Activated CD4-positive, alpha-beta T cell treated with anti-CD3 and anti-CD28 coated beads, Interleukin-2, amount 50 U/mL, for 24 hours (primary cell): ENCODE measurements at places on chromosomes 6 and 20.

DNA sequence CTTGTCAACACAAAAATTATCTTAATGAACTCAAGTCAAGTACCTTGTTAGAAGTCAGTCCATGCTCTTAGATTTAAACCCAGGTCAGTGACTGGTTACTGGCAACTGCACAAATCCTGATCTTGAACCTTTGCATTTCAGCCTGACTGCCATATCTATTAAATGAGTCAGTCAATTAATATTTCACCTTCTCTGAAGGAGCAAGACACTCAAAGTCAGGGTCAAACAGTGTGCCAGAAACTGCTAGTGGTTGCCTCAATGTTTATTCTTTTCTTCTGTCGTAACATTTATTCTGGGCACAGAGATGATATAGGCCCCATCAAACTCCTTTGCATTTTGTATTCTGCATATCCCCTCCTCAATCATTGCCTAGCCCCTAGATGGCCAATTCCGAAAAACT is 193.9 kb upstream of the MOCS1 start:
- DNase-seq = no peak

- no peak for DNase-seq
These were observed 528.2 kb upstream of the MARCKS start for GRCh38 chr6:113328886-113329381.

- no peak for DNase-seq
These were observed 44.3 kb downstream of the KIAA1755 start for GRCh38 chr20:38216201-38216600.

GRCh38 chr6:44735630-44735963 is 348.1 kb downstream of the CDC5L start:
- no peak for DNase-seq

DNA sequence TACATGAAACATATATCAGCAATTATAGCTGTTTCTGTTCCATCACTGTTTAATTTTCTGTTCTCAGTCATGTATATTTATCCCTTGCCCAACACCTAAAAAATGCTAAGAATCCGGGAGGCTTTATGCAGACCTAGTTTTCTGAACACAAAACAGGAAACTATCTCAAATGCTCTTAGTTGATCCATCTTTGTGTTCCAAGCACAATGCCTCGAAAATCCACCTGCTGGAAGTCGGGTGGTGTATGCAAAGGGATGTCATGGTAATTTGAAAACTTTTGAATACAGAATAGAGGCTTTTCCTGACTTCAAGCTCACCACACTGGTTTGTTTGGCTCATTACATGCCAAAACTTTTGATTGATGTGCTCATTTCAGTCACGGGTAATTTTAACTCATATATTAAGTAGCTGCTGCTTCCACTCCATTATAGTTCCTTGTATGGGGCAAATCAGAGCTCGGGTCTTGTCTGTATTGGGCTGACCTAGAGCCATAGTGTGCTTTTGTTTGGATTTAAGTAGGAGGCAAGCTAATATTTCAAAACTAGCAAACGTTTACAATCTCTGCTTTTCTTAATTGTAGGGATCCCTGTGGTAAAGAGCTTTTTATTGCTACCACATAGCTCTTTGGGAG is 646.5 kb upstream of the EPHA7 start:
- no peak for DNase-seq

- DNase-seq = no peak
These were observed 59.5 kb downstream of the GNAS start for GRCh38 chr20:58911970-58912369.

DNA sequence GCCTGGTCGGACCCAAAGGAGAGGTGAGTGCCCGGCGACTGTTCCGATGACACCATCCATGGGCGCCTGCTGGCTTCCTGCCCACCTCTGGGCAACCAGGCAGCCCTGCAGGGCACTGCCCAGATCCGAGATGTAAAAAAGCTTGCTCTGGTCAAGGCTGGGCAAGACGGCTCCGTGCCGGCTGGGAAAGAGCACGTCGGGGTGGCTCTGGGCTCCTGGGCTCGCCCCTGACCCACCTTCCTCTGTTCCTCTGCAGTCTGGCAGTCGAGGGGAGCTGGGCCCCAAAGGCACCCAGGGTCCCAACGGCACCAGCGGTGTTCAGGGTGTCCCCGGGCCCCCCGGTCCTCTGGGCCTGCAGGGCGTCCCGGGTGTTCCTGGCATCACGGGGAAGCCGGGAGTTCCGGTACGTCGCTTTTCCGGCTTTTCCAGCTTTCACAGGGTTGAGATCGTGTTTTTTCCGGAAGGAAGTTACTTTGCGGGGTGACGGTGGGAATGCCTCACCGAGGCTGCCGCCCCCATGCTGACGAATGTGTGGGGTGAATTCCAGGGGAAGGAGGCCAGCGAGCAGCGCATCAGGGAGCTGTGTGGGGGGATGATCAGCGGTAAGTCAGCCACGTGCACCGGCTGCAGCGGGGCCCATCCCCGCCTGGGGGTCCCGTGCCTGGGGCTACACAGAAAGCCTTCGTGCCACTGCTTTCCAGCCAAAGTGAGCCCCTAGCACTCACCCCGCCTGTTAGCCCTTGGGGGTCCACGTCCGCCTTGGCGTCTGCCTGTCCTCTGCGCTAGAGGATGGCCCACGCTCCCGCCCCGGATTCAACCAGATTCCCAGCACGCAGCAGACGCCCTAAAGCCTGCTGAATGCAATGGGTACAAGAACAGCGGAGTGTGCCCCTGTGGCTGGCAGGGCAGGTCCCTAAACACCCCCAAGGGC is 19.3 kb downstream of the COL9A3 start:
- no peak for DNase-seq

DNA sequence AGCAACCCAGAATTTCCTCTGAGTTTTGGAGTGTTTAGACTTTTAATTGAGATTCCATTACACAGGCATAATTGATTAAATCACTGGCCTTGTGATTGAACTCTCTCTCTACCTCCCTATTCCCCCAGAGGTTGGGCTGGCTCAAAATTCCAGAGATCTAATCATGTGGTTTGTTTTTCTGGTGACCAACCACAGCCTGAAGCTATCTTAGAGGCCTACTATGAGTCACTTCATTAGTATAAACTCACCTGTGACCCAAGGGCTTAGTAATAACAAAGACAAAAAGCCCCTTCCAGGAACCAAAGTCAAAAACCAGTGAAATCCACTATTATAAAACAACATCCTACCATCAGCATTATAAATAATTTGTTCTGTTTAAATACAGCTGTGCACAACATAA is 992.5 kb upstream of the CITED2 start:
- DNase-seq = no peak

GRCh38 chr6:166957805-166958076 is 1.4 kb upstream of the RNASET2 start:
- no peak for DNase-seq

DNA sequence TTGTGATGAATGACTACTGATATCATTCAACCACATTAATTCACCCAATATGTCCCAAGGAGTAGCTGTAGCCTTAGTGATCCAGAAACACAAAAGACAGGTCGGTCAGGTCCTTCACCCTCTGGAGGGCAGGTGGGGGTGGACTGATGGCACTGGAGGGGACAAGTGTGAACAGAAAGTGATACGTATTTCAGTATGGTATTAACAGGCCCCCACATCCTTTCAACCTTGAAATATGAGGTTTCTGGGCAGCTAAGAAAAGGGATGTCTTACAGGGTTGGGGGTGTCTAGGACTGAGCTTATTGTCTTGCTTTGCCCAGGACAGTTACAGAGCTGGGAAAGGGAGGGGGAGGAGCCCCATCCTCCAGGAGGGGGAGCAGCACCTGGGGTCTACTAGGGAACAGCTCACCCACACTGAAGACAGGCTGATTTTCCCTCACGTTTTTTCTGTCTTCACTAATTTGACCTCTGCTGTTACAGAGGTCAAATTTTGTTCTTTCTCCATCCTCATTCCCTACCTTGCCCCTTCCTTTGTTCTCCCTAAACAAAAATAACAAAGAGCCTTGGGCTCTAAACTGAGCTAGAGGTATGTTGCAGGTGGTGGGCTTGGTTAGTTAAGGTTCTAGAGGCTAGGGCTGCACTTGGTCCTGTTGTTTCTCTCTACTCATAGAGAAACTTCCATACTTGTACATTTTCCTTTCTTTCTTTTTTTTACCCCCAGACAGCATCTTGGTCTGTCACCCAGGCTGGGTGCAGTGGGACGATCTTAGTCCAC is 38.0 kb upstream of the EEF1A1 start:
- DNase-seq = no peak

DNA sequence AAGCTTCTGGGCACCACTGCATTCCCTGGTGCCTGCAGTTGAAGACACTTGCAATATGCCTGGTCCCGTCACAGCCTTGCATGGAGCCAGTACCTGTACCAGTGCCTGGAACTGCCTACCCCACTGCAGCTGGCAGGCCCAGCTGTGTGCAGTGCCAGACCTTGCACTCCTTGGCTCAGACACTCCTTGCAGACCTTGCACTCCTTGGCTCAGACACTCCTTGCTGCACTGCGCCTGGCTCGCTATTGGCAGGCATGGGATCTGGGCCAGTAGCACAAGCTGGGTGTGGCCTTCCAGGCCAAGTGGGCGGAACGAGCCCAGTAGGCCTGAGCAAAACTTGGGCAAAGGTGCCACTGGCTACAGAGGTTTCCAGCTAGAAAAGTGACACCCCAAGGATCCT is 1189.1 kb downstream of the GRIK2 start:
- no peak for DNase-seq

GRCh38 chr20:906001-906520 is 10.1 kb downstream of the ANGPT4 start:
- DNase-seq = no peak
